ENCODE measurements at places on chromosomes 16 and 17.

DNA sequence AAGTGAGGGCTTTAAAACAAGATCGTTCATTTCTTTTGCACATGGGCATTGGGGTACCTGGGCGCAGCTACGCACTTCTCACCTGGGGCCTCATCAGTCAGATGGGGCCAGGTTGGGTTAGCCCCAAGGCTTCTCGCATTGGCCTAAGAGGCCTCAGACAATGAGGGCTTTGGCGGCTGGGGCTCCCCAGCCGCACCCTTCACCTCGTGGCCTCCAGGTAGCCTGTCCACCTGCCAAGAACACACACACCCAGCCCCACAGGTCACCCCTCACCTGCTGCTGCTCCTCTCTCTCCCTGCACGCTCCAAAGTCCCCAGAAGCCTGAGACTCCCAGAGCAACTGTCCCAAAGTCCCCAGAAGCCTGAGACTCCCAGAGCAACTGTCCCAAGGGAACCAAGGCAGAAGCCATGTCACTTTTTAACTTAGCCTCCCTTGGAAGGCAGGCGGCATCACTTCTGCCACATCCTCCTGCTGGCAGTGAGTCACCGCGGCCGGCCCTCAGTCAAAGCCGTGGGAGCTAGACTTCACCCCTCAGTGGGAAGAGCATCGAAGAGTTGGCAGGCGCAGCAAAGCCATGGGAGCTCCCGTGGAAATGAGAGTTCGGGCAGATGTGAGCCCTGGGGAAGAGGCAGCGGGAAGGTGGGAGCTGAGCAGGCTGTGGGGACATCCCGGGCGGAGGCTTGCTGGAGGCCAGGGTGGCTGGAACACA lies 78.9 kb upstream of the PLCG2 start:
- DNase-seq, result no peak

DNA sequence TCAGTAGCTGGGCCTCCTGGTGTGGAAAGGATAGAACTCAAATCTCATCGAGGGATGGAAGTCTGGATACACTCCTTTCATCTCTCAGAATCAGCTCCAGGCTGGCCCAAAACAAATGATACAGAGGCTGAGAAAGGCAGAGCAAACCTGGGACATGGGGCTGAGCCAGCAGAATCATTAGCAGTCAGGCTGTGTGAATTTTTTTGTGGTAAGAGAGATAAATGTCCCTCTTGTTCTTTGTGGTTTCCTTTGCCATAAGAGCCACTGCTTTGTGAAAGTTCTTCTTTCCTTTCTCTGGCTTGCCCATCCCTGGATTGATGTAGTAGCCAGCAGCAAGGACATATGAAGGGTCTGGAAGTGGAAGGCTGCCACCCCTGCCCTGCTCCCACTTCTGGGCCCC lies 146.2 kb downstream of the CDH13 start:
- no peak for DNase-seq

GRCh38 chr17:7809086-7809790 lies 24.8 kb upstream of the KDM6B start:
- no peak for DNase-seq

DNA sequence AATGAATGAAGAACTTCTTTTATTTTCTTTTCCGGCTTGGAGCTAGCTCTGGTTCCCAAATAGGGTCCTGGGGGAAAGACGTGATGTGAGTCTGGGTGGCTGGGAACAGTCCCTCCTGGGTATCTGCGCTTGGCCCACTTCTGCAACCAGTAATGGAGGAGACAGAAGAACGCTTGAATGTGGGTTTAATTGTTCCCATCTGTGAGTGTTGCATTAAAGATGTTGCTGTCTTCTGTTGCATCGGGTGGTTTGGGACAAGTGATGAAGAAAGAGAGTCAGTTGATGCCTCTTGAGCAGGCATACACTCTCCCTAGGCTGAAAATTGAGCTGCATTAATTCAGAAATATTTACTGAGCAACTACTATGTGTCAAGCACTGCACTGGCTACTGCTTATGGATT lies 511.1 kb downstream of the CDH13 start:
- no peak for DNase-seq

GRCh38 chr16:88284101-88284500 lies 98.7 kb upstream of the ZNF469 start:
- DNase-seq, result no peak
